HCEC 1CT (cell line): ENCODE measurements at places on chromosomes 3 and 15.
A peak's percentile ranks its signal among the peaks of the same experiment; 100 is the strongest.

- peak; percentile 26 for DNase-seq
Measured at GRCh38 chr3:173553635-173554280, 156.2 kb downstream of the NLGN1 start.

- DNase-seq, result no peak
Measured at GRCh38 chr15:100772892-100773520, 106.6 kb upstream of the ALDH1A3 start.

GRCh38 chr15:74783072-74783807 is 1.4 kb downstream of the CSK start:
- peak; percentile 36 for DNase-seq

GRCh38 chr3:64650715-64651114 is 37.1 kb downstream of the ADAMTS9 start:
- DNase-seq, result peak; percentile 3

GRCh38 chr3:126474498-126475412 is 936 bp downstream of the ZXDC start:
- DNase-seq, result peak; percentile 37

DNA sequence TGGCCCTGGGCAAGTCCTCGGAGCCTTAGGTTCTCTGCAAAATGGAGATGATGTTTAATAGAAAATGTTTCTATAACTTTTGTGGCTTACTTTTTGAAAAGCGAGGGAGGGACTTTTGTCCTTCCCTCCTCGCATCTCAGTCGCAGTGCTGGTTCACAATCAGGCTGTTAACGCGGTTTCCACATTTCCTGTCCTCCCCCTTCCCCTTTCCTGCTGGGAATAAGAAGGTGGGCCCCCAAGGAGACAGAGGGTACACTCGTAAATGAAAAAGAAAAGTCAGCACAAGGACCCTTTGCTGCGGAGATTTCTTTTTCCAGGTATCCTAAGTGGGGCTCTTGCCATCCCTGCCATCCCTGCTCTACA is 29.5 kb downstream of the ARHGAP31 start:
- no peak for DNase-seq

DNA sequence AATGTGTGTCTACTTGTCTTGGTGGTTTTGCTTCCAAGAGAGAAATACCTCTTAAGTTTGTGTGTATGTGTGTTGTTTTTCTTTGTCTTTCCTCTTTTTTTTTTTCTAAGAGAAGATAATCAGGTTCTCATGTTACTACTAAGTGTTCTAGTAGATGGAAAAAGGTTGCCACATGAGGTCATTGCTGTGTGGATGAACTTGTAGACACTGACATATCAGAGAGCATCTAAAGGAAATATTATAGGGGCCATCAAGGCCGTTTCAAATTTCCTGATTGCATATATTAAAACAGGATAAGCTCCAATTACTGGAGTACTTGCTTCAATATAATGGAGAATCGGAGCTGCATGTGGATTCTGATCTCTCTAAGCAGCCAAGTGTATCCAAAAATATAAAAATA is 747.5 kb downstream of the NR2F2 start:
- no peak for DNase-seq

DNA sequence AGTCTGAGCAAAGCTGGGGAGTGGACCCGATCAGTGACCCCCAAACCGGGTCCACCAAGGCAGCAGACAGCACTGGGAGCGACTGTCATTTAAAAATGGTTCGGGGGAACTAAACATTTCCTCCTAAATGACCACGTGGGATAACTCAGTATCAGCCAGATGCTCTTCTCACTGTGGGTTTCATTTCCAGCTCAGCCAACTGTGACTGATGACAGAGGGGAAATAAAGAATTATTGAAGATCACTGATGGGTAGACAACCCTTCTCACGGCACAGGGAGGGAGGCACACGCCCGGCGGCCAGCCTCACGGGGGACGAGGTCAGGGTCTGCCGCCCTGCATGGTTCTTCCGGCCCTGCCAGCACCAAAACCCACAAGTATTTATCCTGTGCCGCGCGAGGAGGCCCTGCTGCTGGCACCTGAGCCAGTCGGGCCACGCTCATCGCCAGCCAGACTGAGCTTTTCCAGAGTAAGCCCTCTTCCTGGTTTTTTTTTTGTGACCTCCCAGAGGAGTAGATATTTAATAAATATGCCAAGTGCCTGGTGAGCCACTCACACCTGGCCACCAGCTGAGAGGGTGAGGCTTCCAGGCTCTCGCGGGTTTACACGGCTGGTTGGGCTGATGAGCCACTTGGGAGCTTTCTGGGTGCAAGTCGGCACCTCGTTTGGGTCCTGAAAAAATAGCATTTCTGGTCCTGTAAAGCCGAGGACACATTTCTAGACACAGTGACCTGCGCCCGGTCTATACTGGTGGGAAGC is 6.2 kb downstream of the MELTF start:
- DNase-seq, result no peak

- DNase-seq, result no peak
Measured at GRCh38 chr3:119367000-119367399, 72.8 kb downstream of the ARHGAP31 start.

DNA sequence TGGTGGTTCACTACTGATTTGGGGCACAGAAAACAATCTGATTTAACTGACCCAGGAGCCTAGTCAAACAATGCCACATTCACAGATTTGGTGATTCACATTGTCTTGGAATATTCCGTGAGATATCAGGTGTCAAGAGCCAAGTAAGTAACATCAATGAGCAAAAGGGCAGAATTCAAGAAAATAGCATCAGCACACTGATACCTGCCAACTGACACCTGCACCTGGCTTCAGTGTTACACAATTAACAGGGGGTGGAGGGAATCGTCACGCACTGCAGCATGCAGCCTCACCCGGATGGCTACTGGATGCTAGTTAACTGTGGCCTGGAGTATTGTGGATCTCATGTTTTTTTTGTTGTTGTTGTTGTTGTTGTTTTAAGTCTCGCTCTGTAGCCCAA is 17.6 kb downstream of the CCNL1 start:
- no peak for DNase-seq

DNA sequence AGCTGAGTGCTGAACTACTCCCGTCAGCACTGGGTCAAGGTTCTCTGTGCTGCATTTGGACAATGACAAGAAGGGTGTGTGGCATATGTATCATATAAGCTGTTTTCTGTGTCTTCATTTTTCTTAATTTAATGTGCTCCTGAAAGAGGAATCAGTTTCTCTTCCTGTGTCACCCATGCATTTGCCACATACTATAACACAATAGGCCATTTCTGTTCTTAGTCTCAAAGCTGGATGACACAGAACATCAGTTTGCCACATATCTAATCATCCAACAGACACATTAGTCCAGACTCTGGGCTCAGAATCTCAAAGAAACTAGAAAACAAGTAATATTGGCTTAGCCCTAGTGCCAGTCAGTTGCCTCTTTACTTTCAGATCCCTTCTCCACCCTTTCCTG is 34.1 kb downstream of the CEP19 start:
- DNase-seq, result no peak

- peak; percentile 26 for DNase-seq
Measured at GRCh38 chr3:63908081-63908736, 4.0 kb downstream of the SCAANT1 start.

- peak; percentile 75 for DNase-seq
Measured at GRCh38 chr3:122533931-122534334, 19.2 kb upstream of the KPNA1 start.

GRCh38 chr3:195407531-195408409 is 35.0 kb downstream of the ACAP2 start:
- DNase-seq, result no peak

DNA sequence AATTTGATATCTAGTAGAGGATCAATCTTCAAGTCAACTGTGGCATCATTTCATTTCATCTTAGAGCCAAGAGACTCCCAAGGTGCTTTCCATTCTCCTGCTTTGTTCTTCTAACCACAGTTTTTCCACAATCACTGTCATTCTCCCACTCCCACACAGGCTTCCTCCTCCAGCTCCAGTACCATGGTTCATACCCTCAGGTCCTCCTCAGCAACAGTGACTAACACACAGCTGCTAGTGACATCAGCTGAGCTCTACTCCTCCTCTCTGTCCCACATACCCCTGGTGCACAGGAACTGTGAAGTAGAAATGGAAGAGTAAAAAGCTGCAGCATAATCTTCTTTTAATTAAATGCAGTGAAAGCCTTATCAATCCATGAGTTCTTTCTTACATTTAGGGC is 200.2 kb upstream of the DPH6 start:
- peak; percentile 25 for DNase-seq

DNA sequence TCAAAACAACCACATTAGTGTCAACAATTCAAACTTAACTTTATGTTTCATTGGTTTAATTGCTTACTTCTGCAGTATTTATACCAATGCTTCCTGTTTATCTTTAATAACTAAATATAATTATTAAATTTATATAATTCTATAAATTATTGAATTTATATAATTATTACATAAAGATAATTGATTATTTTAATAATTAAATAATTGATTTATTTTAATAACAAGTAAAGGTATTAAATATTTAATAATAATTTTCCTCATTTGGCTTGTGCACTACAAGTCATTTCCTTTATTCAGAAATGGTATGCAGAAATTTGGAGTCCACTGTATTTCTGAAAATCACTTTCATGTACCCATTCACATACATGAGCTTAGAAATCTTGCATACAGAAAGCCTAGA is 156.2 kb upstream of the NSMCE3 start:
- no peak for DNase-seq

DNA sequence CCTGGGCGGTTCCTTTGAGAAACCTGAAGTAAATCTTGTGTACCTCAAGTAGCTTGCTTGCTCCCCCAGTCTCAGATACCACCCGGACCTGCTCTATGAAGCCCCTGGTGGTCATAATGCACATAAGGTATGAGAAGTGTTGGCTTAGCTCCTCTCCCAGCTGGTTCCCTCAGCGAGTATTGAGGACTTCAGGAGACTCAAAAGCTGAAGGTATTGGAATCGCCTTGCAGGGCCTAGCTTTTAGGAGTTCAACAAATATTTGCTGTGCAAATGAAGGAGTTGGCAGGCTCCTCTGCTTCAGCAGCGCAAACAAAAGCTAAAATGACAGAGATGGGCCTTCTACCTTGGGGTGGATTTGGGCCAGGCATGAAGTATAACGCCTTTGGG is 1.7 kb downstream of the CMTM8 start:
- no peak for DNase-seq

DNA sequence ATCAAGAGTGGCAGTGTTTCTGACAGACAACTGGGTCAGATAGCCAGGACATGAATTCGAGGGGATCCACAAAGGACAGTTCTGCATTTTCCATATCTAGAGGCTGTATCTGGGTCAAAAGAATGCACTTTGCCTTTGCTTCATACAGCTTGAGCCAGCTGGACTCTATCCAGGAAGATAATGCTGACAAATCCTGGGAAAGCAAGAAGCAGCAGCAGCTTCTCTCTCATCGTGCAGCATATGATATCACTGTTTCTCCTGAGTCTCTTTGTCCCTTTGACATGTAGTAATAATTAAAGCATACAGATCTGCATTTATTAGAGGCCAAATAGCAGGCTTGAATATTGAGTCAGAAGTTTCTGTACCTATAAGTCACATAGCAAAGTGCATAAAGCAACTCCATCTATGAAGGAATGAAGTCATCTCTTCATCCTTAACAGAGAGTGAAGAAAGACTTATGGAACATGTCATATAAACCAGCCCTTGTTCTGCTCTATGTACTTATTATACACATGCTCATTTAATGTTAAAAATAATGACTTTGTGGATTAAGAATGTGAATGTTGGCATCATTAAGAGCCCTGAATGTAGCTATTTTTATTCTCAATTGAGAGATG is 236.8 kb upstream of the GBE1 start:
- no peak for DNase-seq

- DNase-seq, result peak; percentile 30
Measured at GRCh38 chr3:178169421-178169820, 366.8 kb upstream of the KCNMB2 start.

DNA sequence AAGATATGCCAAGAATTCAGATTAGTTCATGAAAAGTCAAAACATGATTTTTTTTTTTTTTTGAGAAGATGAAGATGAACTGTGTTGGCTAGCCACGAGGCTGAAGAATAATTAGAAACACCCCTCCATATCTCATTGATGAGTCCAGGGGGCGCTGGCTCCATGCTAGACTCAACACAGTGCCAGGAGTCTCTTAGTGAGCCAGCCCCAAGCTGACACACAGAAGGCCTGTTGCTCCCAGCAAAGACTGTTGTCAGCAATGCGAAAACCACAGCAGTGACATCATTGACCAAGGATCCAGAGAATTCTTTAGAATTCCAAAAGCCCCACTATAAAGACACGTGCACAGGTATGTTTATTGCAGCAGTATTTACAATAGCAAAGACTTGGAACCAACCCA is 185.2 kb downstream of the ANXA2 start:
- DNase-seq, result peak; percentile 15

GRCh38 chr3:58064923-58065638 is 56.9 kb downstream of the FLNB start:
- DNase-seq, result no peak

- DNase-seq, result no peak
Measured at GRCh38 chr3:43093974-43094373, 11.9 kb downstream of the POMGNT2 start.

GRCh38 chr3:58271901-58272501 is 34.0 kb upstream of the RPP14 start:
- DNase-seq, result peak; percentile 93

DNA sequence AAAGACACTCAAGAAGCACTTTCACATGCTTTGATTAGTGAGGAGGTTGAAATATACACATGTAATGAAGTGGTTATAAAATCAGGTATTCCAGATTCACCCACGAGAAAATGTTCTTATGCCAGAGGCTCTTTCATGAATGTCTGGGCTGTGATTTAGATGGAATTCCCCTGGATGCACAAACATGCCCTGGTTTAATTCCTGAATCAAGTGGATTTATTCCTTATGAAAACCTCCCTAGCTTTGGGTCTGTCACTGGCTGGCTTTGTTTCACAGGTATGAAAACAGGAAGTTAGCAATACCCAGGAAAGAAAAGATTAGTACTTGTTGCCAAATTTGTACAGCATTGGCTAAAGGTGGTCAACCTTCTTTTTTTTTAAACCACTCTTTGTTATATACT is 1123.0 kb downstream of the ROBO1 start:
- no peak for DNase-seq
